CD8-positive, alpha-beta T cell (primary cell): ENCODE measurements at places on chromosomes 7 and 10. TPM values are rescaled to one million over a fixed set of nuclear protein-coding genes. Genes with fewer than 3 reads are reported as not detected.

NCF1 gene
- 4.1 TPM for total RNA-seq

NUTM2D gene
- total RNA-seq: 3.1 TPM

PLPP4 gene
- total RNA-seq: not detected

PODXL gene
- total RNA-seq: 0.35 TPM

RASA4B gene
- 18.9 TPM for total RNA-seq

LFNG gene
- total RNA-seq: 137 TPM

TEX36 gene
- total RNA-seq: not detected
